NB4 (cell line): ENCODE measurements at places on chromosomes 6 and 20.
A peak's percentile ranks its signal among the peaks of the same experiment; 100 is the strongest.

- DNase-seq: no peak
Observed at GRCh38 chr20:58649288-58650180, 1.5 kb upstream of the STX16 start.

- no peak for DNase-seq
Observed at GRCh38 chr6:13504611-13505344, 17.4 kb upstream of the GFOD1 start.

DNA sequence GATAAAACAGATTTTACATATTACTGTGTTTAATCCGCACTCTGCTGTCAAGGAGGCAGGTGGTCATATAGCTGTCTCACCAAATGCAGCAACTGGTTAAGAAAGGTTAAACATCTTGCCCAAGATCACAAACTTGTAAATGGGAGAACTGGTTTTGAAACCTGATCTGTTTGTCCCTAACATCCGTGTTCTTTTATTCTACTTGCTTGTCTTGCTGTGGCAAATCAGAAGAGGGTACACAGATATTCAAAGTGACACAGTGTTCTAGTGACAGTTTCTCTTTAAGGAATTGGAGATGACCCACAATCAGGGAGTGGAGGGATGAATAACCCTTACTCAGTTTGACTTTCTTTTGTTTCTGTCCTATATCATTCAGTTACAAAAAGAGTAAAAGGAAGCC is 83.0 kb upstream of the SGK1 start:
- DNase-seq: no peak

DNA sequence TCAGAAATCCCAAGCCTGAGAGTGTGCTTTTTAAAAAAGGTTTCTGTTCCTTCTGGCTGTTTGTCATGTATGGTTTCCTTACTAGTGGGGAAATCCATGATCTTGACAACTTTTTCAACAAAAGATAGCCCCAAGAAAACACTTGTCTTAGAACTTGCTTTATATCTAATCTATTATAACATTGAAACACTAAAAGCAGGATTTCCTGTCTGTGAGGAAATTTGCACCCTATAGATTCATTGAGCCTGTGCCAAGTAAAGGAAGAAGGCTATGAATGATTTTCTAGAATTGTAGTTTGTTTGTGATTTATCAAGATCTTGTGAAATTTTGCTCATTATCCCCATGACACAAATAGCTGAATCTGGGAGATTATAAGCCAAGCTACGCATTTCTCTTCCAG is 238.6 kb upstream of the RIN2 start:
- DNase-seq: no peak

- no peak for DNase-seq
Observed at GRCh38 chr6:27897580-27898206, 14.5 kb downstream of the OR2B2 start.

- no peak for DNase-seq
Observed at GRCh38 chr6:16081326-16081725, 47.6 kb upstream of the MYLIP start.

- DNase-seq: peak; percentile 52
Observed at GRCh38 chr6:164897523-164898235, 411.7 kb downstream of the C6orf118 start.

DNA sequence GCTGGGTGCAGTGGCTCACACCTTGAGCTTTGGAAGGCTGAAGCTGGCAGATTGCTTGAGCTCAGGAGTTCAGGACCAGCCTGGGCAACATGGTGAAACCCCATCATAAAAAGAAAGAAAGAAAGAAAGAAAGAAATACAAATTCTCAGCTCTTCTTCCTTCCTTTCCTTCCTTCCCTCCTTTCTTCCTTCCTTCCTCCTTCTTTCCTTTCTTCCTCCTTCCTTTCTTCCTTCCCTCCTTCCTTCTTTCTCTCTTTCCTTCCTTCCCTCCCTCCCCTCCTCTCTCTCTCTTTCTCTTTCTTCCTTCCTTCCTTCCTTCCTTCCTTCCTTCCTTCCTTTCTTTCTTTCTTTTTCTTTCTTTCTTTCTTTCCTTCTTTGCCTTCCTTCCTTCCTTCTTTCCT is 21.0 kb upstream of the NCOA3 start:
- DNase-seq: no peak

DNA sequence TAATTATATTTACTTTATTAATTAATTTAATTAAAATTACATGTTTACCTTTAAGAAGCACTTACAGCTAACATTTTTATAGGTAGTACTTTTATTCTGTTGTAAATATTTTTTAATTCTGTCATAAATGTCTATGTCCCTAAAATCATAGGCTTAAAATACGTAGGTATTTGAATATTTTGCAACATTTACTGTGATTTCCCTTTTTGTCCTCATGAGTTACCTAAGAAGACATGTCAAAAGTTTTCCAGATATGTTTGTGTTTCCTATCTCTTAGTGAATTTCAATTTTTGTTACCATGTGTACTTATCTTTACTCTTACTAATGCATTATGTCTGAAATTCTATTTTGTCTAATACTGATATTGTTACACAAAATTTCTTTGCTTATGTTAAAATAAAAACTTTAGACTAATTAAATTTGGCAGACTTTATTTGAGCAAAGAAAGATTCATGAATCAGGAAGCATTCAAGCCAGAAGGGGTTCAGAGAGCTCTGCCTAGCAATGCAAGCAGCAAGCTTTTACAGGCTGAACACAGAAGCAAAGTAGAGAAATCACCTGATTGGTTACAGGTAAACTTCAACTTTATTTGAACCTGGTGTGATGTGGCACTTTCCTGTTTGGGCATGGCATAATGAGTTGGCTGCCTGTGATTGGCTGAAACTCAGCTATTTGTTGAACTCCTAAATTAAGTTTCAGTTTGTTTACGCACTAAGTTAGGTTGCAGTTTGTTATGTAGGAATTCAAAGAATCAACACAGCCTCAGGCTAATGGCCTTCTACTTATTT is 123.2 kb upstream of the TMEM170B start:
- DNase-seq: no peak

DNA sequence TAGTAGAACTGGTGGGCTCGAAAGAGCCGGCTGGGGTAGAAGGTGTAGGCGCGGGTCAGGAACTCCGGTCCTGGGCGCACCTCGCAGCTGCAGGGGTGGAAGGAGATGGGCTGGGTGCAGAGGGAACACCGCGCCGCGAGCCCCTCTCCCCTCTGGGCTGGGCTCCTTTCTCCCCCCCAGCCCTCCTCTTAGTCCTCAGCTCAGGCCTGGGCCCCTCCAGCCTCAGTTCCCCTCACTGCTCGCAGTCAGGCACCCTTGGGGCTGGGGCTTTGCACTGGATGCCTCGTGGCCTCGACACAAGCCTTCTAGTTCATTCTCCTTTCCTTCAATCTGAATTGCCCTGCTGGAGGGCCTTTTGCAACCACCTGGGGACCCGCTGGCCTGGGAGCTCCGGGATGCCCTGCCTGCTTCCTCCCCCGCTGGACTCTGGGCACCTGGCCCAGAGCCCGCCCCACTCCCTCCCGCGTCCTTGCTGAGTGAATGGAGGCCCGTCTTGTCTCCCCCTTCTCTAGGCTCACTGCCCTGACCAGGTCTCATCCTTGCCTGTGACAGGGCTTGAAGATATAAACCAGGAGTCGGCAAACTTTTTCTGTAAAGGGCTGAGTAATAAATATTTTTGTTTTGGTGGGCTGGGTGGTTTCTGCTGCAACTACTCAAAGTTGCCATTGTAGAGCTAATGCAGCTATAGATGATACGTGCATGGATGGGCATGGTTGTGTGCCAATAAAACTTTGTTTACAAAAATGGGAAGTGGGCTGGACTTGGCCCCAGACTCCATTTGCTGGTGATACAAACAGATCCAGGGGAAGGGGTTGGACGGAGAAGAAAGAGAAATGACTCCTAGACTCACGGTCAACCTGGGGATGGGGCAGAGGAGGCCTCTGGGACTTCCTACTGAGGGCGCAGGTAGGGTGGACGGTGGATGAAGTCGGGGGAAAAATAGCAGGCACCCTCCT is 47.3 kb downstream of the APCDD1L start:
- DNase-seq: no peak

DNA sequence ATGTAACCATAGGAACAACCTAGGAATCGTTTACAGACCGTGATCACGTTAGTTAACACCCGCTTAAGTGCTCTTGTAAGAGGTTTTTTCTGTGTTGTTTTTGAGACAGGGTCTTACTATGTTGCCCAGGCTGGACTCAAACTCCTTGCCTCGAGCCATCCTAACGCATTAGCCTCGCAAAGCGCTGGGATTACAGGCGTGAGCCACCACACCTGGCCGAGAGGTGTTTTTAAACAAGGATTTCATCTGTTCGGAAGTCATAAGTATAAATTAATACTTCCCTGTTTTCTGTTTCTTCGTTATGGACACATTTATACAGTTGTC is 727 bp downstream of the MRS2 start:
- DNase-seq: no peak

GRCh38 chr6:29500594-29500993 is 12.8 kb upstream of the MAS1L start:
- DNase-seq: no peak
